ENCODE measurements at places on chromosomes 3 and 15.

DNA sequence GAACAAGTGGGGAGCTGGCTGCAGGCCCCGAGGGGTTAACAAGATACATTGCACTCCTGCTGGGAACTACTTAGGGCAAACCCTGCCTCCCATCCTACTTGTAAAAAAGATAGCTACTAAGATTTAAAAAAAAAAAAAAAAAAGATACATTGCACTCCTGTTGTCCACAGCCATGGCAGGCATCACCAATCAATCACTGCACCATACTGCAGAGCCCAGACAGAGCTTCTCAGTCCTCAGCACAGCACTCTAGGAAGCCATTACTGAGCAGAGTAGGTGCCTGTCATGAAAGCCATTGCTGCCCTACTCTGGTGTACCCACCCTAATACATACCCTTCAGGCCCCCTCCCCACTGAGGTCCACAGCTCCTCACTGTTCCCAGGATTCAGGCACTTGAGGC is 64.8 kb downstream of the RASGRF1 start:
- DNase-seq: no peak

DNA sequence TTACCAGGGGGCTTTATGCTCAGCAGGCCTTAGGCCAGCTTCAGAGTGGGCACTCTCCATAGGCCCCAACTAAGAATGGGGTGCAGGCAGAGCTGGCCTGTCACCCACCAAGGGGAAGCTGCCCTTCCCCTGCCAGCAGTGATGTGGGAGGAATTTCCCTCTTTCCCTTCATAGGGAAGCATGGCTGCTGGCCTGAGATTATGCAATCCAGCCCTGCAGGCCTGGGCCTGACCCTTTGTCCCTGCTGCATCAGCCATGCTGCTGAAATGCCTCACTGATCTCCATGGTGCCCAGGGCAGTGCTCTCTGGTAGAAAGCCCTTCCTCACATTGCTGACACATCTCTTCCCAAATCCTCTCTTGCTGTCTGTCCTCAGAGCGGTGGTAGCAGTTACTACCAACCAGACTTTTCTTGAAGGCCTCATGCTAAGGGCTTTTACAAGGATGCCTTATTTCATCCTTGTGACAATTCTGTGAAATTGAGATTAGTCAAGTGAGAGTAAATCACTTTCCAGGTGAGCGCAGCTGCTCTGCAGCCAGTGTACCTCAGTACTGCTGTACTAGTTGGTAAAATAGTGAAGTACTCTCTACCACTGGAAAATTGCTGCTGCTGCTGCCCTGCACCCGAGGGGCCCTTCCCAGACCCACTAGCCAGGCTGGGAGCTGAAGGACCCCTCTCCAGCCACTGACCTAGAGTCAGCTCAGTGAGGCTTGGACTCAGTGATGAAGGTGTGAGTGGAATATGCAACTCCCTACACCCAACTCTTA is 33.8 kb downstream of the MRAS start:
- DNase-seq: no peak

DNA sequence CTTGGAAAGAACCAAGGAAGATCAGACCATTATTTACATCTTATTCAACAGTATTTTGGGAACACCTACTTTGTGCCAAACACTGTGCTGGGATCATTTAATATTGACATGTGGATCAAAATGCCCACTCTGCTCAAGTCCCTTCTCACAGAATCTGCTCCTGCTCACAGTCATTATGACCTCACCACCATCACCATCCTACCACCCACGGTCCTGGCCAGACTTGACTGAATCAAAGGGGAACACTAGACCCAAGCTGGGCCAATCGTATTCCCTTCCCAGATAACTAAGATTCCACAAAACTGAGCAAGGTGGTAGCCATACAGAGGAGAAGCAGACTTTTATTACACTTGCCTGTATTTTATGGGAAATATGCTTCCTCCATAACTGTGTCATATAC is 3.4 kb upstream of the CEP152 start:
- DNase-seq: no peak

DNA sequence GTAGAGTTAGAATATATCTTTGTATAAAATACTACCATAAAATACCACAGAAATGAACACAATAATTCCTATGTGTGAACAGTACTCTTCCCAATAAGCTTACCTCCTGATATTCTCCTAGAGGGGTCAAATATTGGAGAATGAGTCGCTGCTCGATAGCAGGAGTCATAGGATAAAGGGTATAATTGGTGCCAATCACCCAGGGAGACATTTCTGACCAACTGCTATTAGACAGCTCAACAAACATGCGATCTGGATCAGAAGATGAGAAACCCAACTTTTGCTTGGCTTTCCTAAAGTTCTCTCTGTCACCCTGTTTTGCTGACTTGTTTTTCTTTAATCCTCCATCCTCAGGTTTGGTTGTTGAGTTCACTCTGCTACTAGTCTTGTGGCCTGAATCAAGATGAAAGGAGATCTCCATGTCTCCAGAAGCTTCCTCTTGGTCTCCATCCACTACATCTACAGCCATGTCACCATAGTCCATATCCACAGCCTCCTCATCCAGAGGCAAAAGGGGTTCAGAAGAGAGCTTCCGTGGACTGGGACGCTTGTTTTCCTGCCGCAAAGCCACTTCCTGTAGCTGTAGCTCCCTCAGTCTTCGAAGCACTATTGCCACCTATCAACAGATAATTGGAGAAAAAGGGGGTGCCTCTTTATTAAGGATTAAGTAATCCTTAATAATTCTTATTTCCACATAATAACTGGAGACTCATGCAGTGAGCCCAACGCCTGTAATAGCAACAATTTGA is 50.4 kb downstream of the RBM15B start:
- DNase-seq: no peak

- DNase-seq: no peak
These were observed 21.8 kb downstream of the RBPMS2 start for GRCh38 chr15:64753480-64754185.

- DNase-seq: no peak
These were observed 59.6 kb downstream of the ZBTB20 start for GRCh38 chr3:115087512-115087911.

DNA sequence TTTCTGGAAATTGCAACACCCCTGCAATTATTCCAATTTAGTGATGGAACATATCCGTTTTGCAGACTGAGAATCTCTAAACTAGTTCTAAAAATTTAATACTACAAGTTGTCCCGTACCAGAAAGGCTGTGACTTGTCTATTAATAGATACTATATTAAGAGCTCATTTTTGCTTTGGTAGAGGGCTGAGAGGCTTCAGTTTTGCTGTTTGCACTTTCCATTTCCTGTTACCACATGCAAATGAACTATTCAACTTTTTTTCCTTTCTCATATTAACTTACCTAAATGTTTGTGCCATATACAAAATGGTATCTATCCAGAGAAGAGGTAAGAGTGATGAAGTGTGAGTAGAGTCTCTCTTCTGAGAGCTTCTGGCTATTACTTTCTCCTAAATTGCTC is 101.5 kb upstream of the CRBN start:
- DNase-seq: no peak

DNA sequence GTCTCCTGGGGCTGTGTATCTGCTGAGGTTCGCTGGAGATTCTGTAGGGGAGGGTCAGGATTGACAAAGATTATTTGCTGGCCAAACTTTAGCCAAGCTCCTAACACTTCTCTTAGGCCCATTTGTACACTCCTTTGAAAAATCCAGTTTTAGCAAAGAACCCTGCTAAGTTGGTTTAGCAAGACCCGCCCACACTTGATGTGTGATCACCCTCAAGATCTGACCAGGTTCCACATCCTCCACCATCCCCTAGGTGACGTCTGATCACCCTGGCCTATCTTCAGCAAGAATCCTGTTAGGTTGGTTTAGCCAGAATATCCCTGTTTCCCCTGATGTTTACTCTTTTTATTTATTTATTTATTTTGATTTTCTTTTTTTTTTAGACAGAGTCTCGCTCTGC is 14.8 kb upstream of the SLC35G2 start:
- DNase-seq: no peak

DNA sequence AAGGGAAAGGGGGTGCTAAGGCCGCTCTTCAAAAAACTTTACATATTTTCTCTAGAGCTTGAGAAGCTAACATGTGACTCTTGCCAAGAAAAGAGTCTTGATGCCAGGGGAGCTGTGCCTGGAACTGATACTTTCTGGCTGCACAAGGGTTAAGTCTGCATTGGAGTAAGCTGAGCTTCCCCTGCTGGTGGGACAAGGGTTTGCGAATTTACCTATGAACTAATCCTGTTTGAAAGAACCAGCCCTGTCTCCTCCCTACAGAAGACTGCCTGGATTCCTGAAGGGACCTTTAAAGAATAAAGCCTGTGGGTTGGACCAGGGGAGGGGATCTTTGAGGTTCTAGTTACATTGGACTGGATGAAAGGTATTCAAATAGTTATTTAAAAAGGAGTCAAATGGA is 58.3 kb upstream of the EPHA3 start:
- DNase-seq: no peak

DNA sequence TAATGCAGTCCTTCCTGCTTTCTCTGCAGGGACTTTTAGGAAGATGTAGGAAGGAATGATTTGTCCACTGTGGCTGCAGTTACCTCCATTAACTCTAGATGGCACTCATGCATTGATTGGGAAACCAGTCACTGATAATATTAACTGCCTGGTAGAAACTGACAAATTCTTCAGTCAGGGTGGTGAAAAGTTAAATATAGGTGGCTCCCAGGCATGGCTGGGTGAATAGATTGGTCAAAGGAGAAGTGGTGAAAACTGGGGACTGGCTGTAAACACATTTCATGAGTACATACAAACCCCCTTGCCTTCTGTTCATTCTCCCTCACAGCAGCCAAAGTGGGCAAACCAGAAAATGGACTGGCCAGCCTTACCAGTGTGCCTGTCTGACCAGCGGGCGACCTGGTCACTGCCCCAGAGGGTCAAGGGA is 333.4 kb downstream of the THSD4 start:
- DNase-seq: peak; percentile 89

DNA sequence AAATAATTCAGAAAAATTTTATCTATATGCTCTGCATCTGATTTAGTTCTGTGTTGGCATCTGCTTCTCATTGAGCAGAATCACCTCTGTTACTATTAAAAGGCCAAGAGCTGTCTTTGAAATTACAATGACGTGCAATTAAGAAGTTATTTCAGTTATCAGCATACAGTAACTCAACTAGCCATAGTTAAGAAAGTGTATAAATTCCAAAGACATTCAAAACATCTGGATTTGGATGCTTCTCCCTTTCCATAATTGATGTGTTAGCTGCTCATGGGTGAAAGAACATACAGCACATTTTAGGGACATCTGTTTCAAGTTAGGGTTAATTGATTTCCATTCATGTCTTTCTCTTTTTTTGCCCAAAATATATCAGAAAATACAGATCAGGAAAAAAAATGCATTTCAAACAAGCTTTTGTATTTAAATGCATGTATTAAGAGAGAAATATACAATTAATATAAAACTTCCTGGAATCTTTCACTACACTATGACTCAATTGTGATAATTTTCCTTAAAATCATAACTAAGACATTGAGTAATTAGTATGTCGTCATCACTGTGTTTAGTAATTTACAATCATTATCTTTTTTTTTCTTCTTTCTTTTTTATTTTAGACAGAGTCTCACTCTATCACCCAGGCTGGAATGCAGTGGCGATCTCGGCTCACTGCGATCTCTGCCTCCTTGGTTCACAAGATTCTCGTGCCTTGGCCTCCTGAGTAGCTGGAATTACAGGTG is 82.7 kb upstream of the MBNL1 start:
- DNase-seq: no peak

- DNase-seq: no peak
These were observed 7.5 kb downstream of the ZDHHC3 start for GRCh38 chr3:44968447-44968858.

DNA sequence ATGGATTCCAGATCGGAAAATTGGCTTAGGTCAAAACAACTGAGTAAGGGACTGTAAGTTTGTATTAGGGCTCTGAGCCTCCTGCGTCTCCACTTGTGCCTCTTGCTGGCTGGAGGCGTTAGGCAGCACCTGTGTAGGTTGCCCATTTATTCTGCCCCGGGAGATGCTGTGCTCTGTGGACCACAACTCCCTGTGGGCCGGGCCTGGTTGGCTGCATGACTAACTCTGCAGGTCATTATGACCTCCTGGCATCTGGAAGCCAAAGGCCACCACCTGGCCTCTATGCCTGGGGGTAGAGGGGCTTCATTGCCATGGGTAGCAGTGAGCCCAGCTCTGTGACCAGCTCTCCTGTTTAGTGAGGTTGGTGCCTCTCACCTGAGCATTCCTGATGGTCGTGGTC is 36.0 kb upstream of the BDH1 start:
- DNase-seq: no peak

- no peak for DNase-seq
These were observed 8.7 kb downstream of the SLC27A2 start for GRCh38 chr15:50190723-50191122.

- DNase-seq: no peak
These were observed 85.4 kb upstream of the ABHD2 start for GRCh38 chr15:89002830-89003229.

- DNase-seq: no peak
These were observed 512.6 kb upstream of the CBLB start for GRCh38 chr3:106381286-106381938.

- DNase-seq: peak; percentile 15
These were observed 9.2 kb downstream of the FAM162A start for GRCh38 chr3:122392868-122393844.

- DNase-seq: no peak
These were observed 227.6 kb downstream of the KLF13 start for GRCh38 chr15:31554261-31554660.

DNA sequence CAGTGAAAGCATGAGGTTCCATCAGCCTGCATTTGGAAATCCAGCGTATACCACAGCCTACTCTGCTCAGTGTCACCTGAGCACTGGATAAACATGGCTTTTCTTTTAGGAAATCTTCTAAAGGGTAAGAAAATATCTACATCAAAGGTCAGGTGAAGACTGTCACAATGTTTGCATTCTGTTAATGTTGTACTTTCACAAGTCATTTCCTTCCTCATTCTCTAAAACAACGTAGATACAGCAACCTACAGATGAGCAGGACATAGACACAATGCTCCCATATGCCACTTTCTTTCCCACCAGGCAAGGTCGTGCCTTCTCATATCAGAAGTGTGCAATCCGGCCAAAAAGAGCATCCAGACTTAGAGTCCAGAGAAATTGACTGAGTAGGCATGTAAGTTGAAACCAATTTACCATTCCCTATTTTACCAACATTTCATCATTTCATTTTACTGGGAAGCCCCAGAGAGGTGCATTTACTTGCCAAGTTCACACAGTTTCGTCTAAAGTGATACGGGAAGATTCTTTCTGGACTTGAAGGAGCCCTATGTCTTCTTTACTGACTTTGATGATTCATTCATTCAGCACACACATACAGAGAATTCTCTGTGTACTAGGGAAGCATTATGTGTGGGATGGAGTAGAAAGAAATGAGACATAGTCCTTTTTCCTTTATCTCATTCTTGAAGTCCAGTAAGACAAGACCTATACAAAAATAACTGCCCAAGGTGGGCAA is 30.6 kb upstream of the LPP start:
- DNase-seq: no peak

DNA sequence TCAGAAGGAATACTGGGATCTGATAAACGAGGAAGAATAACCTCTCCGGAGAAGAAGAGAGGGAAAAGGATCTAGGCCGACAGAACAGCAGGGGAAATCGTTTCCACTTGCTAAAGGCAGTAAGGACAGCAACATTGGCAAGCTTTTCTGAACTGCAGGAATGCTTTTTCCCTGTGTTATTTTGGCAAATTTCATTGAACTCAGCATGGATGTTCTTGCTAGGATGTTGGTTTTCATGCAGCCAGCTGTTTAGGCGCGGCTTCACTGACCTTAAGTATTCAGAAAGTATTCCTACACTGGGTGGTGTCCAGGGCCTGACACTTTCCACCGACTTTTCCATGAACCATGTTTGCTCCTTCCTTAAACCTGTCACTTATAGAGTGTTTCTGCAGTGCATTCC is 489.7 kb downstream of the CNTN3 start:
- no peak for DNase-seq

All from NCI-H1417 (cell line).